ENCODE measurements at places on chromosomes 1 and 21.

DNA sequence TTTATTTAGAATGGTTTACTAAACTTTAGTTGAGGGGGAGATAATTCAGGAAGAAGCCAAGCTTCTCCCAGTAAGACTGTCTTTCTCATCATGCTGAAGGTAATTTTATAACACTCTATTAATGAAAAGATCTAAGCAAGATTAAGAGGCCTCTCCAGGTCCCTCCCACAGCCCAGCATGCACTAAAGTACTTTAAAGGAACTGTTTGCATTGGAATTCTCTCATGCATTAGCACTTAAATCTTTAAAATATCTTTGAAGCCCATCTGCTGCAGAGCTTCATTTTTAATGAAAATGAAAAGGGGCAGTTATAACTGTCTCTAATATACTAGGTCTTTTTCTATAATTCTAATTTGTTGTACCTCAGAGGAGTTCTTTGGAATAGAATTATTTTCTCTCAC, 1379.1 kb upstream of the ADGRL4 start:
- DNase-seq, result no peak

GRCh38 chr1:57894315-57894714, 470.5 kb upstream of the DAB1 start:
- DNase-seq, result no peak

GRCh38 chr1:202270871-202271326, 70.8 kb downstream of the UBE2T start:
- DNase-seq, result no peak

DNA sequence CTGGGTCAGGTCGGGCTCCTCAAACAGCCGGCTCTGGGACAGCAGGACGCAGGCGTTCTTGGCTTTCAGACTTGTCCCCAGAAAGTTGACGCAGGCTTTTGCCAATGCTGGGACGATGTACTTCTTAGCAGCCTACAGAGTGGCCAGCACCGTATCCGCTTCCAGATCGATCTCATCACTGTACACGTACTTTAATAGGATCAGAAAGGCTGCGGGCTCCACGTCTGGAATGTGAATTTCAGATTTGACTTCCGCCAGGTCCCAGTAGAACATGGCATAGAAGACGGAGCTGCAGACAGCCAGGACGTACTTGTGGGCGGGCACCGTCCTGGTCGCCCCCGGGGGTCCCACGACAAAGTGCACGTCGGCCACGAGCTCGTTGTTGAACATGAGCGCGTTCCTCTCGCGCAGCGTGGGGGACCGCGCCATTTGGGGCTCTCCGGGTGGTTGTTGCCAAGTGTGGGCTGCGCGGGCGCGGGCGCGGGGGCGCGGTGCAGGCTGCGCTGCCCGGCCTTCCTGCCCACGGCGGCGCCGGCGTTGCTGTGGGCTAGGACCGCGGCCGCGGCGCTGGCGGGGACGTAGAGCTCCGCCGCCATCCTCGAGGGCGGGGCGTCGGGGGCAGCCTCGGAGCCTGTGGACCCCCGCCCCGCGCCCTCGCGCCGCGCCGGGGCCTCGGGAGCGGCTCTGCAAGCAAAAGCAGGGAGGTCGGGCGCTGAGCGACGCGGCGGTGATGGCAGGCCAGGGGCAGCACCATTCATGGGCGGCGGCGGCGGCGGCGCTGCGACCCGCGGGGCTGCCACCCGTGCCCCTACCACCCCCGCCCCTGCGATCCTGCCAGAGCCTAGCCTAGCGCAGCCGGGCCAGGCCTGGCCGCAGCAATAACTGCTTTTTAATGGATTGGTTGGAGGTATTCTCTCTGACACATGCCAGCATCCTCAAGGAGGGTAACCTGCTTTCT, 10.6 kb downstream of the CNR2 start:
- DNase-seq, result no peak

- no peak for DNase-seq
These were observed 238.8 kb downstream of the NCAM2 start for GRCh38 chr21:21236996-21237395.

DNA sequence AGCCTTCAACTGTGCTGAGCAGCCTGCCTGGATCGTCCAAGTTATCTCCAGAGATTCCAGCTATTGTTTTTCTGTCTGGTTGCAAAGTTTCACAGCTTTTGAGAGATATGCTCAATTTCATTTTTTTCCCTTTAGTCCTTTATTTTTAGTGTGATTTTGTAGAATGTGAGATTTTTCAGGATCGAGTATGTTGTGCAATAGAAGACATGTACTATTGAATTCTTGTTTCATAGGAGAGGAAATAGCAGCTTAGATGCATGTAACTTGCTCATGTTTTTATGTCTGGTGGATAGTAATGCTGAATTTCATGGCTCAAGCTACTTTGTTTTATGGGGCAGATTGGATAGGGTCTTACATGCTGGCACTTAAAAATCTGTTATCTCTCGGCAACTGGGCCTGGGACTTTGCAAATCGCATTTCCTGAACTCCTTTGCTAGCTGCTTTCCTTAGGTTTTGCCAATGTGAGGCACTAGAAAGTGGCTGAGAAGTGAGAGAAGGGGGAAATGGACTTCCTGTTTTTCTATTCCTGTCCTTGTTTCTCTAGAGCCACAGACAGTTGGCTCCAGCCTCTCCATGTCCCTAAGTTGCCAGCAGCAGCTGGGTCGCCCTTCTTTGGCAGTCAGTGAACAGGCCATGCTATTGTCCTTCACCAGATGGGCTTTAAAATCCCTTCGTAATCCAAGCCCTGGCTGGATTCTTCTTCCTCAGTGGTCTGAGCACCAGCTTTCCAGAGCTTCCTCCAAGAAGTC, 101.4 kb upstream of the PDE4B start:
- no peak for DNase-seq
